ENCODE measurements at places on chromosomes 3 and 15. TPM values are rescaled to one million over a fixed set of nuclear protein-coding genes. Genes with fewer than 3 reads are reported as not detected.
A peak's percentile ranks its signal among the peaks of the same experiment; 100 is the strongest.

The HCLS1 gene
- 0.82 TPM for total RNA-seq

- no peak for DNase-seq
- H3K36me3 ChIP-seq = no peaks in the 10 kb centered on the region
- no peaks in the 10 kb centered on the region for H3K27me3 ChIP-seq
- H3K4me1 ChIP-seq = peaks cover 13% of the 10 kb centered on the region
- H3K27ac ChIP-seq = no peak overlapping the region
- H3K4me3 ChIP-seq = no peak overlapping the region
These were observed 36.4 kb downstream of the MECOM start for GRCh38 chr3:169627073-169627472.

GRCh38 chr3:138347960-138348753, at the start of gene MRAS:
TSS of gene MRAS (plus strand) at chr3:138348579. CDS start at chr3:138372884, 24,305 bp downstream.
- H3K27ac ChIP-seq = peak within 1 kb of the TSS; percentile 98
- no peak for DNase-seq
- peak within 1 kb of the TSS; percentile 99 for H3K4me3 ChIP-seq

DNA sequence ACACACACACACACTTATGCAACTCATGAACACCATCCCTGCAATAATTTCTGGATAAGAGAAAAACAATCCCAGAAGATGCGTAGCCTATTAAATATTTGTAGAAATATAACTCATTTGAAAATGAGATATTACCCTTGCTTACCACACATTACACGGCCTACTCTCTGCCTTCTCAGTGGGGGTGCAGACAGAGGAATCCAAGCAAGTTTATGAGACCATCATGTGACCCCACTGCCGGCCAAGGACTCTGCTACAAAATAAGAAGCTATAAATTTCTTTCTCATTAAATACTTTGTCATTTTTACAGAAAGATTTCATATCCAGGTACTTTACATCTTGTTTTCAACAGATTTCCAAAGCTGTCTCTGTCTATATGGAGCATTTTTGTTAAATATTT, 286.3 kb downstream of the ZNF385D start:
- no peak for DNase-seq
- H3K4me1 ChIP-seq = no peaks in the 10 kb centered on the region
- no peak overlapping the region for H3K27ac ChIP-seq
- H3K27me3 ChIP-seq = no peaks in the 10 kb centered on the region
- H3K36me3 ChIP-seq = no peaks in the 10 kb centered on the region

GRCh38 chr15:56495533-56495932, 30.6 kb upstream of the MNS1 start:
- DNase-seq = no peak
- H3K4me3 ChIP-seq = no peak overlapping the region
- H3K27ac ChIP-seq = no peak overlapping the region
- H3K4me1 ChIP-seq = peaks cover 5% of the 10 kb centered on the region
- no peaks in the 10 kb centered on the region for H3K36me3 ChIP-seq
